ENCODE measurements at places on chromosomes 7 and 10.
A peak's percentile ranks its signal among the peaks of the same experiment; 100 is the strongest.

DNA sequence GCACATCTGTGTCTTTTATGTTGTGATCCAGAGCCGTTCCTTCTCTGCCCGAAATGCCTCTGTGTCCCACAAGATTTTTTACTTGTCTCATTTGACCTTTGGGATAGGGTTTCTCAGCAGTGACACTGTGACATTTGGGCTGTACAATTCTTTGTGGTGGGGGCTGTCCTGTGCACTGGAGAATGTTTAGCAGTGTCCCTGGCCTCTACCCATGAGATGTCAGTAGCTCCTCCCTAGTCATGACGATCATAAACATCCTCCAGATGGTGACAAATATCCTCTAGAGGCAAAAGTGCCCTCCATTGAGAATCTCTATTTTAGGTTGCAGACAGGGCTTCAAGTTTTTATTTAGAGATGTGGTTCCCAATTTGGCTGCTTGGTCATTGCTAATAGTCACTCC lies 91.3 kb downstream of the PPP1R17 start:
- DNase-seq = no peak

GRCh38 chr7:146966274-146966673 lies 849.7 kb downstream of the CNTNAP2 start:
- DNase-seq = no peak

DNA sequence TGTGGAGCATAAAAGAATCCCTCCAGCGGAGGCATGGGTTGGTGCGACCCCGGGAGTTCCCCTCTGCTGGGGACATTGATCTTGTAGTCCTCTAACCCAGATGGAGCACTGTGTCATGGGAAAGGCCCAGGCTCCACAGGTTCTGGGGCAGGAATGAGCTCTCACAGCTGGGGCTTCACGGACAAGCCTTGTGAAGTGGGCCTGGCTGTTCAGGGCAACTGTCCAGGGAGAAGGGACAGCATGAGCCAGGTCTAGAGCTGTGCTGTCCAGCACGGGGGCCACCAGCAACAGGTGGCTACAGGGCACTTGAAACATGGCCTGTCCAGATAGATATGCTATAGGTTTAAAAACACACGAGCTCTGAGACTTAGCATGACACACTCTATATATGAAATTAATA lies 11.4 kb downstream of the GPR26 start:
- no peak for DNase-seq

GRCh38 chr10:1454428-1454827 lies 282.9 kb downstream of the ADARB2 start:
- DNase-seq = peak; percentile 47

DNA sequence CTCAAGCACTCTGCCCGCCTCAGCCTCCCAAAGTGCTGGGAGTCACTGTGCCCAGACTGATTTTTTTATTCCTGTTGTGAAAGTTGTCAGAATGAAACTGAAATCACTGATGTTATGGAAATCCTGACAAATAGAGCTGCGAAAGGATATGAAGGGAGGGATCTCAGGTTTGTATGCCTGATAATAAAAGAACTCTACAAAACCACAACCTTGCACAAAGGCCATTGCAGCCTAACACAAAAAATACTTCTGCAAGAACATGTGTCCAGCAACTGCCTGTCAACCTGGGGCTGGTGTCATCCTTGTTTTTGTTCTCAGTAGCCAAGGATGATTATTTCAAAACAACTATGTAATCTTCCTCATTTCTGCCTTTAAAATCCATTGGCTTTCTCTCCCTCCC lies 126.1 kb downstream of the NEBL start:
- no peak for DNase-seq

DNA sequence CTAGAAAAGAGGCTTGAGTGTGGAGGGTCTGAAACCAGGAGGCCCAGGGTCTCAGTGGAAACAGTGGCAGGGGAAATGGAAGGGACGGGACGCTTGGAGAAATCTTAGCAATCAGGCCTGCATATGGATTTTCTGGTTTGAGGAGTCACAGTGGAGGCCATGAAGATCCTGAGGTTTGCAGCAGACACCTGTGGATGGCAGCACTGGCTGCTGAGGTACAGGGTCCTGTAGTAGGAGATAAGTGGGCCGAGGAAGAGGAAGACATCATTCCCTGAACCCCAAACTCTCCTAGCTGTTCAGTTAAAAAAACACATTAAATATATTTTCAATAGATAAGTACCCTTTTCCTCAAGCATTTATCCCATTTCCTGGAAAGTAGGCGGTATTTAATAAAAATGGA lies 208.8 kb upstream of the IGFBP3 start:
- no peak for DNase-seq

GRCh38 chr7:98368716-98369115 lies 32.2 kb downstream of the BAIAP2L1 start:
- DNase-seq = no peak

DNA sequence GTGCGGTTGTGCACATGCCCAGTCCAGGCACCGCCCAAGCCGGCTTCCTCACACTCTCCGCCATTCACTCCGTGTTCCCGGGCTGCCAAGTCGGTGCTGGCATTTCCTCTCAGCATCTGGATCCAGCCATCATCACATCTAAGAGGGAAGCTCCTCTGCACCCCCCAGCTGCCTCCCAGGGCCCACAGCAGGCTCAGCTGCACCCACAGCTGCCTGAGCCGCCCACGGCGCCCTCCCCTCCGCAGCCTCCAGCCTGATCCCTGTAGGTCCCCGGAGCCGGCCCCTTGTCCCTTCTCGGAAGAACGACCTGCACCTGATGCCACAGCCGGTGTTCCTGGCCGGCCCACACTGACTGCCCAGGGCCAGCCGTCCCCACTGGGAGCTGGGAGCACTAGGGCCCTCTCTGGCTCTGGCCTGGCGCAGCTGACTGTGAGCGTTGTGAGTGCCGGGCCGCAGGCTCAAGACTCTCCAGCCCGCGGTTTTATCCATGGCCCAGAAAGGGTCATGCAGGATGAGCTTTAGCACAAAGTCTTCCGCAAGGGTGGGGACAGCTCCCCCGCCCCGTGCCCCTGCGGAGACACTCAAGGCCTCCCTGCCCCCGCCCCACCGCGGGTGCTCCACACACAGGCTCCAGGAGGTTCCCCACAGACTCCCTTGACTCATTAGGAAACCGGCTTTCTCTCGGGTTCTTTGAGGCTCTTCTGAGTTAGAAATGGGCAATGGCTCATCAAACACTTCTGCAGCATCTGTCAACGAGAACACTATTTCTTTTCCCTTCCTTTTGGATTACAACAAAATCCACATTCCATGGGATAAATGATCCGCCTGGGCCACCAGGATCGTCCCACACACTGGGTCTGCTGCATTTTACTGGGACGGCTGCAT lies 31.2 kb downstream of the CFAP46 start:
- DNase-seq = no peak

- DNase-seq = peak; percentile 23
Observed at GRCh38 chr7:19958309-19958896, 185.0 kb upstream of the TMEM196 start.

Measured in common myeloid progenitor, CD34-positive (primary cell).